ENCODE measurements at places on chromosomes 3 and 15. TPM values are rescaled to one million over a fixed set of nuclear protein-coding genes. Genes with fewer than 3 reads are reported as not detected.

The PPM1L gene
- total RNA-seq, result 8.4 TPM

The NRROS gene
- 14.5 TPM for total RNA-seq

The RTP3 gene
- total RNA-seq, result not detected

The ARPP21 gene
- not detected for total RNA-seq

The VIPR1 gene
- total RNA-seq, result not detected

The SFMBT1 gene
- total RNA-seq, result 13.7 TPM

The CCR4 gene
- not detected for total RNA-seq

The ANKRD34C gene
- not detected for total RNA-seq

The TRPM1 gene
- total RNA-seq, result 171 TPM

The DAZL gene
- not detected for total RNA-seq

The CCDC9B gene
- 42.2 TPM for total RNA-seq

The TMIE gene
- not detected for total RNA-seq

The PLSCR2 gene
- not detected for total RNA-seq

The TUSC7 gene
- not detected for total RNA-seq

The CLDN18 gene
- total RNA-seq, result not detected

The PLA2G4D gene
- total RNA-seq, result not detected

The GXYLT2 gene
- total RNA-seq, result 26.4 TPM

The ATP13A3 gene
- total RNA-seq, result 71.9 TPM

The HGD gene
- under 0.01 TPM for total RNA-seq

The EXD1 gene
- total RNA-seq, result not detected

The PRSS50 gene
- not detected for total RNA-seq

The EPHB1 gene
- total RNA-seq, result 0.67 TPM

The MST1R gene
- 3.4 TPM for total RNA-seq

The FGF7 gene
- under 0.01 TPM for total RNA-seq

The TMEM45A gene
- total RNA-seq, result 7.9 TPM

The BSN gene
- 0.36 TPM for total RNA-seq

The ALG3 gene
- total RNA-seq, result 68.8 TPM

The RGMA gene
- total RNA-seq, result 3.4 TPM

The BFSP2 gene
- total RNA-seq, result 0.69 TPM

The SLC9A9 gene
- total RNA-seq, result 5.2 TPM

The GOLGA6L7 gene
- total RNA-seq, result not detected

The ISLR gene
- not detected for total RNA-seq

Data from melanocyte of skin (primary cell).